ENCODE measurements at places on chromosomes 1 and 21.

DNA sequence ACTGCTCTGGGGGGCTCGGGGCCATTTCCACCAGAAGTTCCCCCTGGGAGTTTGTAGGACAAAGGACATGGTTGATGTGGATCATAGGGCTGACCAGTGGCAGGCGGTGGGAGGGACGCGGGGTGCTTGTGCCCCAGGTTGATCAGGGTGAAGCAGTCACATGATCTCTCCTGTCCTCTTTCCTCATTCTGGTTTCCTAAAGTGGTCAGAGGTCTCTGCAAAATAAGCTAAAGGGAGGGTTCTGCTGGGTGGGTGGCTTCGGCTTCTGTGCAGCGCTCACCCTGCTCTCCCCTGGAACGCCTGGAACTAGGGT is 9.2 kb downstream of the PDXK start:
- no peak for DNase-seq

DNA sequence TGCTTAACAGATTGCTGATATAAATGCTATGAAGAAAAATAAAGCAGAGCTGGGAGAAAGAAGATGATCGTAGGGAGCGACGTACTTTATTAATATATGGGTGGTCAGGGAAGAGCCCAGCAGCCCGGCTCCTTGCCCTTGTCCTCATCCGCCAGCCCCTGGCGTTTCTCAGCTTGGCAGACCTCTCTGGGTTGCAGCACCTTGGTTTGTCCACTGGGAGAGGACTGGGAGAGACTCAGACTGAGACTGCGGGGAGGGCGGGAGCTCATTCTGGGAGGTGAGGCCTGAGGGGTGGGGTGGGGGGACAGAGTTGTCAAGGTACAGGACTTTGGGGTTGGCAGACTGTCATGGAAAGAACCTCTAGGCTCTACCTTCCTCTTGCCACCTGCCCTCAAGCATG is 3.3 kb upstream of the S100A3 start:
- DNase-seq: no peak

- DNase-seq: no peak
Measured at GRCh38 chr1:32813941-32814739, 3.0 kb downstream of the YARS1 start.

DNA sequence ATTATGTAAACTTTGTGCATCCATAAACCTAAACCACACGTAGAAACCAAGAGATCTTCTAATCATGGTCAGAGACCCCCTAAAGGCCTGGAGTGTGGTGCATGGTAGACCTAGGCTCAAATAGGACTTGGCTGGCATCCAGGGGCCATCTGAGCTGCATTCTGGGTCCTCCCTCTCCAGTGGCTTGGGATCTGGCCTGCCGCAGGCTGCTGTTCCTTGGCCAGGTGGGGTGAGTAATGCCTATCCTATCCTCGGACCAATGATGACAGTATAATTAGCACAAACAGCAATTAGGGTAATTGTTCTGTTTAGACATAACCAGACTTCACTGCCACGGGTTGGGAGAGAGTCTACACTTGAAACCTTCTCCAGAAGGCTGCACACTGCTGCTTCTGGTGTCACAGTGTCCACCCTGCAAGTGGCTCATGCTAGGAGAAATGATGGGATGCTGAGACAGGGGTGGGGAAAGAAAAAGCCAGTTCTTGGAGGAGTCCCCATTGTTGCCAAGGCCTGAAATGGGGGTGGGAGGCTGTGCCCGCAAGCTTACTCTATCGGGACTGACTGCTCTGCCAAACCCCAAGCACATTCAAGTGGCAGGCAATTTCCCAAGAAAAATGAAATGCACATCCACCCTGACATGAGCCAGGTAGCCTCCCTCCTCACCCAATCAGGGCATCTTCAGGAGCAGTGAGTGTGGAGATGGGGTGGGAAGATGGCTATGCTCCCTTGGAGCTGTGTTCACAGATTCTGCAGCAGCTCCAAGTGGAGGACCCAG is 12.5 kb upstream of the PKP1 start:
- DNase-seq: no peak

GRCh38 chr1:15453734-15454133 is 2.8 kb upstream of the CELA2A start:
- DNase-seq: no peak

DNA sequence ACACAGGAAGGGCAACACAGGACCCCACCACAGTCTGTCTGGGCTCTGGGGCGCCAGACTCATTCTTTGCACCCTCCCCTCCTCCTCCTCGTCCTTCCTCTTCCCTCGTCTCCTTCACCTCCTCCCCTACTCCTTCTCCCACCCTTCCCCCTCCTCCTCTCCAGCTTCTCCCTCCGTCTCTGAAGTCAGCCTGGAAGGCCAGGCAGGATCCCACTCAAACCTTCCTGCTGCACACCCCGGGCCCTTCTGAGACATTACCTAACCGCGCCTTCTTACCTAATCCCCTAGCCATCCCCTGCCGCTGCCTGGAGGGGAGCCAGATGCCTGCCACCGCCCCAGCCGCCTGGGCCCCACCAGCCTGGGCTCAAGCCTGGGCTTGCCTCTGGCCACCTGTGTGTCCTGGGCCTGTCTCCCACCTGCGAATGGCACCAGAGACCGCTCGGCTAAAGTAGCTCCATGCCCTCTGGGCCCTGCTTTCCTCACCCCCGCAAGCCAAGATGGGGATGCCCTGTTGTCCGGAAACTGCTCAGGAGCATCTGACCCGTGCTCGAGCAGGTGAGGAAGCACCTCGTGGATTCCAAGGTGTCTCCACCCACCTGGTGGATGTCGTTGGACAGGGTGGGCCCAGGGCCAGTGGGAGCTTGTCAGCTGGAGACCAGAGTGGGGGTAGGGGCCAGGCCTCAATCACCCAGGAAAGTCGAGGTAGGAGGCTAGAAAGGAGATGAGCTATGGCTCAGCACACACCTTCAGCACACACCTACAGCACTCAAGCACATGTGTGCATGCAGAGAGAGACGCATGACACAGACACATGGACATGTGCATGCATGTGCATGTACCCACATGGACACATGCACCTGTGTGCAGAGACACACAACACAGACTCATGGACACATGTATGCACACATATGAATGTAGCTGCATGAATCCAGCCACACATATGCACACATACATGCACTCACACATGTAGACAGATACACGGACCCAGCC is 31.9 kb downstream of the WNT9A start:
- peak; percentile 52 for DNase-seq

DNA sequence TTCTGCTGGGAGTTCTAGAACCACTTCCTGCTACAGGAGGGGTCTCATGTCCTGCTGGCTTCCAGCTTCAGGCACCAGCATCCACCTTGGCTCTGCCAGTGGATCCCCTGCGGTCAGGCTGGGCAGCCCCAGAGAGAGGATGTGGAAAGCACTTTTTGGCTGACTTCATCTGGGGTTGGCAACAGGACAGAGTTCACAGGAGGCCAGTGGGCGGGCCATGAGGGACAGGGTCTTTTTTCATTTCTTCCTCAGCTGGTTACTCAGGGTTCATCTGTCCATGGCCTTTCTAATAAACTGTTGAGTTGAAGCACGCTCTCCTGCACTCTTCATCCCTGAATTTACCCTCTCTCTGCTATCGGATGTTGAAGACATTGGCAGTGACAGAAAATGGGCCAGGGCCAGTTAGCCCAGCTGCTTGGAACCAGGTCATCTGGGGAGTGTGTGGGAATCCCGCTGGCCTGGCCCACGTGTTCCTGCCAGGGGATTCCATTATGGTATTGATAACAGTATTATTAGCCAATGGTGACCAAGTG is 45.2 kb downstream of the RPS6KA1 start:
- DNase-seq: no peak

- no peak for DNase-seq
Measured at GRCh38 chr21:16084776-16085364, 355.1 kb downstream of the USP25 start.

DNA sequence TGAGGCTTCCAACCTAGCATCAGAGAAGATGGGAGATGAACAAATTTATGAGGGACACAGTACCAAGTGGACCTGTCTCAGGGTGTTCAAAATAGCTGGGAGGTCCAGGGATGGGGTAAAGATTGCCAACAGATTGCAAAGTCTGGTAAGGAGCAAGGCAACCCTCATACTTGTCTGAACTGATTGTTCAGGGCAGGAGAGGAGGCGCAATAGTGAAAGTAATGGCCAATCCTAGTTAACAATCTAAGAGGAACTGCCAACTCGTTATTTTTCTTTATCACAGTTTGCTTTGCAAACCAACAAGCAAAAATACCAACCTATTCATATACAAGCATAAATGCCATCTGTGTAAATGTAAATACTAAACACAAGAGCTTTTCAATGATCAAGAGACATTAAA is 78.4 kb upstream of the S1PR1 start:
- DNase-seq: no peak

DNA sequence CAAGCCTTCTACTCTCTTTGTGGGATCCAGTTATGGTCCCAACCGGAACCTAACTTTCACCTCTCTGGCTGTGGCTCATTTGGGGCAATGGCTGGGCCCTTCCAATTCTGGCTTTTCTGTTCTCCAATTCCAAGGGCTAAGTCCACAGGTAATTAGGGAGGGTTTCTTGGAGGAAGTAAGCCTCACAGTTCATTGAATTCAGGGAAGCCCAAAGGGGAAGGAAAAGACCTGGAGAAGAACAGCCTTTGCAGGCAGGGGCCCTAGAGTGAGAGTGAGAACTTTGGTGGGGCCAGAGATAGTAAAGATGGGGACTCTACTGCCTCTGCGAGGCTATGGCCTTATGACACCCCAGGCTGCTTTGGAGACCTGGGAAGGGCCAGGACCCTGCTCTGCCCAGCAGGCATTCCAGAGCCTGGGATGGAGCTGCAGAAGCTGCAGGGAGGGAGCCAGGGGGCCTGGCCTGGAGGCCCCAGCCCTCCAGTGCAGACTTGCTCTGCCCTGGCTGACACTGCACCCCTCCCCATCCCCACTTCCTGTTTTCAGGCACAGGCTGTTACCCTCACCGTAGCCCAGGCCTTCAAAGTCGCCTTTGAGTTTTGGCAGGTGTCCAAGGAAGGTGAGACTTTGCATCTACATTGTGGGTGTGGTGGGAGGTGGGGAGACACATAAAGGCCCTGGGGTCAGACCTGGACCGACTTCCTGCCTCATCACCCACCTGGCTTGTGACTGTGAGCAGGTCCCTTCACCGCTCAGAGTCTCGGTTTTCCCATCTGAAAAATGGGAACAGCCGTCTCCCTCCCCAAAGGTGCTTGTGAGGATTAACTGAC is 18.9 kb downstream of the LDLRAP1 start:
- DNase-seq: no peak

GRCh38 chr1:1922956-1923833 is 4.1 kb upstream of the TMEM52 start:
- DNase-seq: no peak

DNA sequence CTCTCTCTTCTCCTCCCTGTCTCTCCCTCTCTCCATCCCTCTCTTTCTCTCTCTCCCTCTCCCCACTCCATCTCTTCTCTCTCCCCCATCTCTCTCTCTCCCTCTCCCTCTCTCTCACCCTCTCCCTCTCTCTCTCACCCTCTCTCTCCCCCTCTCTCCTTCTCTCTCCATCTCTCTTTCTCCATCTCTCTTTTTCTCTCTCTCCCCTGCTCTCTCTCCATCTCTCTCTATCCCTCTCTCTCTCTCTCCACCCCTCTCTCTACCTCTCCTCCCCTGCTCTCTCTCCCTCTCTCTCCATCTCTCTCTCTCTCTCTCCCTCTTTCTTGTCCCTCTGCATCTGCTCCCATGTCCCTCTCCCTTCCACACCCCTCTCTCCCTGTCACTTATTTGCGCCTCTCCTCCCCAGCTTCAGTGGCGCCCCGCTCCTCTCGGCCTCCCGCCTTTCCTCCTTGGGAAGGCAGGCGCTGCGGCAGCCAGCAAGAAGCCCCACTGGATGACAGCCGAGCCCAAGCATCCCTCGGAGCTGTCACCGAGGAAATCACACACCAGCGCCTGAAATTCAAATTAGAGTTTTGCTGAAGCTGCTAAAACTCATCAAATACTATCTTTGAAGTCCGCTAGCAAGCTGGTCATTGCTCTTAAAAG is 15.3 kb upstream of the EPHA8 start:
- DNase-seq: no peak

DNA sequence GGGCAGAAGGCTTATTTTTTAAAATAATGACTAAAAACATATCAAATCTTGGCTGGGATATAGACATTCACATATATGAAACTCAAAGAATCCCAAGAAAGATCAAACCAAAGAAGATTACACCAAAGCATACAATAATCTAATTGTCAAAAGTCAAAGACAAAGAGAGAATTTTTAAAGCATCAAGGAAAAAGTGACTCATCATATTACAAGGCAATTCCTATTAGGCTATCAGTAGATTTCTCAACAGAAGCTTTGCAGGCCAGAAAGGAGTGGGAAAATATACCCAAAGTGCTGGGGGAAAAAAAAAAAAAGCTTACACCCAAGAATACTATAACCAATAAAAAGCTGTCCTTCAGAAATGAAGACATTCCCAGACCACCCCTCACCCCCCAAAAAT is 375.6 kb downstream of the BRINP2 start:
- no peak for DNase-seq

DNA sequence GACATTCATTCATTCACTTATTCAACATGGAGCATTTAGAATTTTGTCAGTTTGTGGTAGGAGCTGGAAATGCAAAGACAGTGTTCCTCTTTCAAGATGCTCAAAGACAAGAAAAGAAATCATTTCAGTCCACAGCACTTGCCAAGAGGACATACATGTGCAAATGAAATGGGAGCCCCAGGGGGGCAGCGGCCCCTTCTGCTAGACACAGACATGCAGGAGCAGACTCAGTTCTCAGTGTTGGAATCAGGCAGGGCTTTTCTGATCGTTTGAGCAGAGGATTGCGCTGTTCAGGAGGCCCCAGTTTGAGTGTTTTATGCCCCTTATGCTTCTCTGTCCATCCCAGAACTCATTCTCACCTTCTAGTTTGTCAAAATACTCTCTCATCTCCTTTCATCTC is 35.6 kb upstream of the VASH2 start:
- no peak for DNase-seq

GRCh38 chr1:171954361-171954760 is 113.1 kb downstream of the DNM3 start:
- no peak for DNase-seq

- DNase-seq: no peak
Measured at GRCh38 chr21:36104317-36105300, 30.3 kb upstream of the CBR3 start.

GRCh38 chr1:110638058-110638457 is 31.9 kb upstream of the KCNA2 start:
- DNase-seq: no peak

GRCh38 chr1:209102120-209102519 is 481.4 kb upstream of the CAMK1G start:
- DNase-seq: no peak
